Nephron progenitor cell (in vitro differentiated cells): ENCODE measurements at places on chromosomes 7 and 10.

- peak; percentile 96 for DNase-seq
These were observed at the start of gene ARHGAP12 for GRCh38 chr10:31928549-31929260. TSS of gene ARHGAP12 (minus strand) at chr10:31928831. CDS start at chr10:31908855, 19,976 bp downstream.

DNA sequence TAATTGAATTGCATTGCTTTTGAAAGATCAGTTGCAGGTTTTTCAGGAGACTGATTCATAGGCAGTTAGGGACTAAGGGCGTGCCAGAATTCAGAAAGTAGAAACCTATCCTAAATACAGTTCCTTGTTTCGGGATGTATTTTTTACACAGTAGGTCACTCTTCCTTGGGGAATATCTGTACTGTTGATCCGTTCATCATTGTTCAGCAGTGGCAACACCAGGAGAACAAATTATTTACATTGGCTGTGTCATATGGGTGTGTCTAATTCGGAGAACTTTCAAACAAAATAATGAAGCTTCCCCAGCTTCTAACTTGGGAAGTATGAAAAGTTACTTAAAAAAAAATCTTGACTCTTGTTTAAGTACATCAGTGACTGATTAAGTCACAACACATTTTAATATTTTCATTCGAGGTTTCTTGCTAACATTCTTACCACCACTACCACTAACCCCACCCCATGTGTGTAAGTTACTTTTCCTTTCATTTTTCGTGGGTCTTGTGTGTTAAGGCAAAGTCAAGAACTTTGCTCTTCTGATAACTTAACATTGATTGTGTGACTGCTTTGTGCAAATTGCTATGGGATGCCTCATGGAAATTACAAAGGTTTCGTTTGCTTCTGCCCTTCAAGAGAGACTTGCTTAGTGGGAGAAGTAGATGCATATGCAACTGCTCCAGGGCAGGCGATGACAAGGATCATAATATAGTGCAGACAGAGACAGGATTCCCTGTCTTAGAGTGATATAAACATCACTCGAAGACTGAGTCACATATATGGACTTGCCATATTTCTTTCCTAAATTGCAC, 43.8 kb upstream of the RPA3 start:
- DNase-seq = no peak

- no peak for DNase-seq
These were observed 584.0 kb upstream of the MKI67 start for GRCh38 chr10:128710098-128710797.

- DNase-seq = no peak
These were observed 25.5 kb upstream of the HABP2 start for GRCh38 chr10:113527211-113527906.

DNA sequence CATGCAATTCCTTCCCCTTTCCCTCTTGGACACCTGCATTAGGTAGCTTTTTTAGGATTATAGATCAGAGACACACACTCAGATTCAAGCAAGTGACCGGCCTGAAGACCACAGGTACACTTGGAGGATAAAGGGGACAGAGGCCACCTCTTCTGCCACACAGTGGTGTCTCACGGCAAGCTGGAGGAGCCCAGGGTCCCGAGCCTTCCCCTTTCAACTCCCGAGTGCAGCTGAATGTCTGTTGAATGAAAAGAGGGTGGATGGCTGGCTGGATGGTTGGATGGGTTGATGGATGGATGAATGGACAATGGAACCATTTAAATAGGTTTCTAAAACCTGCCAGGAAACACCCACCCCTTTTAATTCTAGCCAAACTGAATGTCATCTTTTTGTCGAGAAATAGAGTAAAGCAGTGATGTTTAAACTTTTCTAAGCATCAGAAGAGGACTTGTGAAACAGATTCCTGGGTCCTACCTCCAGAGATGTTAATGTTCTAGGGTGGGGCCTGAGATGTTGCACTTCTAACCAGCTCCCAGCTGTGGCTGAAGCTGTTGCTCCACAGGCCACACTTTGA, 49.2 kb upstream of the ZMIZ1 start:
- no peak for DNase-seq

GRCh38 chr7:133501771-133502170, 248.9 kb downstream of the EXOC4 start:
- DNase-seq = no peak
